ENCODE measurements at places on chromosomes 2 and 18.

DNA sequence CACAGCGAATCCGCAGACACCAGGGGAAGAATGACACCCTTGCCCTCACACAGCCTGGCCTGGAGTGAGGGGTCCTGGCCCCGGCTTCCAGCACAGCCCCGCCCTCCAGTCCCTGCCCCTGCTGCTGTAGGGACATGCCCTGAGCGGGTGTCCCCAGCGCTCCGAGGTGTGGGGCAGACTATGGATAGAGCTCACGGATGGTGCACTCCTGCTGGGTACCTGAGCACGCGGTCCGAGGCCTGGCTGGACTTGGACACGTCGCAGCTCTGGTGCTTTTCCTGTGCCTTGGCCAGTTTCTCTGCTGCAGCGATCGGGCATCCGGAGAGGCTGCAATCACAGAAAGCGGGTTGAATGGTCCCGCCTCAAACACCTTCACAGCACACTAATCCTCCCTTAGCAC lies 165.7 kb upstream of the PXDN start:
- DNase-seq, result no peak

- DNase-seq, result no peak
These were observed 387.5 kb downstream of the ADCYAP1 start for GRCh38 chr18:1292167-1292566.

DNA sequence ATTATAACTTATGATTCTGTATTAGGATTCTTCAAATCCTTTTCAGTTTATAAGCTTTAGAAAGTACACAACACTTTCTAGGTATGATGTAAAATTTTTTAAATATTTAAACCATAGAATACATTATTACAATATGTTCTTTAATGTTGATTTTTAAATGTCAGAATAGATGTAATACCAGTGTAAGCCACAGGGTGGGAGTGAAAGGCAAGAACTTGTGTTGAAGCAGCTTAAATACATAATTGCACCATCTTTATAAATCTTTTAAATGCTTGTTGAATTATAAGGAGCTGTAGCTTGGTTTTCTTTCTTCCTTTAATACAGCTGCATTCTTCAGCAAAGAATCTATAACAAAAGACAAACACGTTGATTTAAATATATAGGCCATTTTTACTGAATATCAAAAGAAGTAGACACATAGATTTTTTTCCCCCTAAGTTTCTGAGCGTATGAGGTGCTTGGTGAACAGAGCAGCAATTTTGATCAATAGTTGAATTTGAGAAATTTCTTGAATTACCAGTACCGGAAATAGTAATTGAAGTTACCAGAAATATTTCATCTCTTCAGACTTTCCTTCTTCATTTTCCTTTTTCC lies 63.0 kb downstream of the TANK start:
- peak; percentile 46 for DNase-seq

- DNase-seq, result no peak
These were observed 81.4 kb downstream of the SNTG2 start for GRCh38 chr2:1032030-1032429.

GRCh38 chr2:236944561-236944960 lies 141.1 kb upstream of the COPS8 start:
- DNase-seq, result no peak

- DNase-seq, result no peak
These were observed 144.4 kb downstream of the MREG start for GRCh38 chr2:215868846-215869543.

- no peak for DNase-seq
These were observed 51.1 kb downstream of the NABP1 start for GRCh38 chr2:191728750-191729624.

- no peak for DNase-seq
These were observed 433.0 kb downstream of the ZEB2 start for GRCh38 chr2:144086965-144087364.

Data from midbrain (tissue), 1 donor.